ENCODE measurements at places on chromosomes 3 and 15.

DNA sequence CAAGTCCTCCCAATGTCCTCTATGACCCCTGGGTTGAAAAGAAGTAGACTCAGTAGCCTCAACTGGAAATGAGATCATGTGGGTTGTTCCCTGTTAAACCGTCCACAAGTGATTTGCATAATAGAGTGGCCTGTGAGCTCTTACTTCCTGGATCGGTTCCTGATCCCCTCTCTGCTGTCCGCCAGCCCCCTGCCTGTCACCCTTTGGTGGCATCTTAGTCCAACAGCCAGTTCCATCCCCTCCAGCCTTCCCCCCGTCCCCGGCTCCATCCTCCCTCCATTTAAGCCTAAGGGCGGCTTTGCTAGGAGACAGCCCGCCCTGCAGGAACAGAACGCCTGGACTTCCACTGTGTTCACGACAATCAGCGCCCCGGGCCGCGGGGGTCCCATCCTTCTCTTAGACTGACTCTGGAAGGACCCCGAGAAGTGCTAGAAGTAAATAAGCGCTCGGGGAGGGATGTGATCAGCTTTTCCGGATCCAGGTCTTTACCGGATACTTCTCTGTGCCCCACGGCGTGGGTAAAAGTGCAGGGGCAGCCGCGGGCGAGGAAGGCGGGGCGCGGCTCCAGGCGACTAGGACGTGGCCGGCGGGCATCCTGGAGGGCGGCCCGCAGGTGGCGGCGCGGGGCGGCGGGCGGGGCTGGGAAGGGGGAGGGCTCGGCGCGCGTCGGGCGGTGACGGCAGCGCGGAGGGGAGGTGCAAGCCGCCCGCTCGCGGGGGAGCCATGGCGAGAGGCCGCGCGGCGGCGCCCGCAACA is 51.2 kb upstream of the ULK4 start:
- peak; percentile 55 for DNase-seq

DNA sequence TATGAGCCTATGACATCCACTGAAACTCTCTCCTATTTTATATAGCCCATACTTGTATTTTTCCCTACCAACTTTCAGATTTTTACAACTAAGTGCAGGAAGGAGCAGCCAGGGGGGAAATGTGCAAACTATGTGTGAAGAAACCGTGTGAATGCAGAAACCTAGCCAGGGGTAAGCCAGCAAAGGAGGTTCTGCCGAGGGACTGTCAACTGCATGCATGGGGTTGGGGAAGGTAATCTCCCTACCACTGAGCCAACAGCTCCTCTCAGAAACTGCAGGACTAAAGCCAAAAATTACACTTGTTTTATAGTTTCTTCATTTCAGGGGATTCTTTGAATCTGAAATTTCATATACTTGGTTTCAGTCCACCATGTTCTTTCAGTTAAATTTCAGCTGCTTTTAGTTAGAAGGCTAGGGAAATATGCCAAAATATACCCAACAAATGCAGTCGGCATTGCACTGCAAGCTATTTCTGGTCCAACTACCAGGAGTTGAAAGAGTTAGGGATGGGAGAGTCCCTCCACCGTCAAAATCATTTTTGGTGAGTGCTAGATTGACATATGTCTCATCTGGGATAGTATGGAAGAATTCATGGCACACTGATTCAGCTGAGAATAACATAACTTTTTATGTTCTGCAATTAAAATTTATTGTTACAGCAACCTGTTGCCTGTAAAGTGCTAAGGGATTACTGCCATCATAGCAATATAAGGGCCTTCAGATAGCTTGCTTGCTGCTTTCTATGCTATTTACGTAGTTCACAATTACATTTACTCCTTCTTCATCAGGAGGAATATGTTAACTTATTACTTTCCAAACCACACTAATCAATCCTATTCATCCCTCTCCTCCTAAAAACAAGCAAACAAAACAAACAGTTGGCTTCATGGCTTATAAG is 904.2 kb downstream of the ROBO1 start:
- DNase-seq: no peak

DNA sequence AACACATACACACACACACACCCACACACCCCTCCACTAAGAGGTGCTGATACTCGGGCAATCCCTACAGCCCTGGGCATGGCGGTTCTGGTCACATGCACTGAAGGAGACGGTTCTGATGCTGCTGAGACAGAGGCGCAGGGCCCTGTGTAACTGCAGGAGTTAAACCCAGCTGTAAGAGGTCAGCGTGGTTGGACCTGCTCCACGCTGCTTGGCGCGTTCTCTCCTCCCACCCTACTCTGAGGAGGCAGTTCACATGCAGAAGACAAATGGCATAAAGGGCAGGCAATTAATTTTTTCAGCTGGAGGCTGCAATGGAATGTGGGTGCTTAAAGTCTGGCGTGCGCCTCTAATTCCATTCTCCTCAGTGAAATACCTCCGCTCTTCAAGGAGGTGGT is 35.2 kb downstream of the GRK7 start:
- DNase-seq: peak; percentile 27

DNA sequence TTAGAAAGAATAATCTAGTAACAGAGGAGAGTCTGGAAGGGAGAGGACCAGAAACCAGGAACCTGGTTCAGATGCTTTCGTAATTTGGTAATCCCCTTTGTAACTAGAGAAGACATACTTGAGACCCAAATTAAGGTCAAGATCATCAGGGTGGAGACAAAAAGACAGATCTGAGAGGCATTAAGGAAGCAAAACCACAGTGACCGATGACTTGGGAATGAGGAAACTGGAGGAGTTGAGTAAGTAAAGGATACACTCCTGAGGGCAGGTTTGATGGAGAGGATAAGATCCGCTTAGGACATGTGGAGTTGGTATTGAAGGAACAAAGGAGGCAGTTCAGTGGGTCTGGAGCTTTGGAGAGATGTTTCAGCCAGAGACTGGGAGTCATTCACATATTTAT is 23.6 kb upstream of the BCL2A1 start:
- DNase-seq: peak; percentile 17

GRCh38 chr3:172148702-172149565 is 109.6 kb downstream of the FNDC3B start:
- DNase-seq: no peak

GRCh38 chr3:18087988-18088387 is 337.2 kb downstream of the SATB1 start:
- no peak for DNase-seq

- no peak for DNase-seq
These were observed 725 bp downstream of the FEM1B start for GRCh38 chr15:68278345-68278594.

GRCh38 chr15:101617390-101617965 is 34.7 kb downstream of the TM2D3 start:
- DNase-seq: peak; percentile 46

GRCh38 chr3:21754839-21755238 is 3.8 kb upstream of the ZNF385D start:
- DNase-seq: no peak

- no peak for DNase-seq
These were observed 94.1 kb upstream of the FGF7 start for GRCh38 chr15:49328941-49329340.

- no peak for DNase-seq
These were observed 420.4 kb downstream of the TIGIT start for GRCh38 chr3:114714237-114714636.

GRCh38 chr3:126194713-126195305 is 14.4 kb upstream of the ALDH1L1 start:
- no peak for DNase-seq

DNA sequence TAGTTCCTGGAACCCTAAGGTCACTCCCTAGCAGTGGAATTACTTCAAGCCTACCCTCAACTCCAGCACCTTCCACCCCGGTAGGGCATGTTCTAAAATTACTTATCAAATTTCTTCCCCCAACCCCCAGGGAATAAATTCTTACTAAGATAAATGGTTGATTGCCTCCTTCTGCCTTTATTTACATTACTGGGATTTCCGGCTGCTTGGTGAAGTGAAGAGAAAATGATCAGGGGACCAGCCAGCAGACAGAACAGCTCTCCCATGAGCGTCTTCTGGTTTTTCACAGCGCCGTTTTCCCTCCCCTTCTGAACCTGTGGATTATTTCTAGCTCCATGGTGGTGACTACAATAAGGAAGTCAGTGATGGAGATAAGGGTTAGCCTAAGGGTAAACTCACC is 521.5 kb upstream of the PPP2R3A start:
- no peak for DNase-seq

- peak; percentile 28 for DNase-seq
These were observed 1.0 kb upstream of the PCBP4 start for GRCh38 chr3:51968170-51968775.

- DNase-seq: peak; percentile 43
These were observed 127.9 kb downstream of the CD47 start for GRCh38 chr3:107962946-107963345.

GRCh38 chr3:133980550-133980949 is 49.2 kb downstream of the SLCO2A1 start:
- DNase-seq: no peak

GRCh38 chr3:192038726-192039125 is 577.8 kb downstream of the PYDC2 start:
- no peak for DNase-seq

GRCh38 chr15:69827751-69828150 is 270.0 kb downstream of the TLE3 start:
- no peak for DNase-seq

GRCh38 chr3:177618873-177619733 is 421.8 kb upstream of the TBL1XR1 start:
- DNase-seq: peak; percentile 57

GRCh38 chr15:90165659-90166489 is 35.3 kb upstream of the SEMA4B start:
- peak; percentile 95 for DNase-seq

DNA sequence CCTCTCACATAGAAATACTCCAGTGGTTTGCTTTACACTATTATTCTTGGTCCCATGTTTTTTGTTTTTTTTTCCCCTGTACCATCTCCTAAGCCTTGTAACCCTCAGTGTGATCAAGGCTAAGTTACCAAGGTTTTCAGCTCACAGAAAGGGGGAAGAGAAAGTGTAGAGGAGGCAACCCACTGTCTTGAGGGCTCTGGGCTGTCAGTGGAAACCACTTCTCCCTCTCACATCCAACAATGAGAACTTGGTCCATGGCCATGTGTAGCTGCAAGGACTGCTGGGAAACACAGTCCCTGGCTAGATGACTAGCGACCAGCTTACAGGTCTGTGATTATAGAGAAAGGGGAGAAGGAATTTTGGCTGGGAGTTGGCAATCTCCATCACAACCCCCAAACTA is 30.3 kb downstream of the GPD1L start:
- no peak for DNase-seq

GRCh38 chr3:66239513-66240123 is 18.8 kb downstream of the SLC25A26 start:
- DNase-seq: no peak

- peak; percentile 73 for DNase-seq
These were observed 474.1 kb downstream of the FOXP1 start for GRCh38 chr3:71109241-71109976.

All from fibroblast of villous mesenchyme (primary cell).